G401 (cell line): ENCODE measurements at places on chromosomes 2 and 18. TPM values are rescaled to one million over a fixed set of nuclear protein-coding genes. Genes with fewer than 3 reads are reported as not detected.

The TRABD2A gene
- total RNA-seq = 5.5 and 9.9 TPM in 2 replicates

The PID1 gene
- not detected in 2 replicates for total RNA-seq

The DTNA gene
- total RNA-seq = 0.14 and 1.0 TPM in 2 replicates

- peak; percentile 78 for DNase-seq
Measured at GRCh38 chr18:25111377-25112288, 240.3 kb downstream of the ZNF521 start.

GRCh38 chr18:46754188-46754587 lies 2.7 kb downstream of the ST8SIA5 start:
- no peak for DNase-seq

DNA sequence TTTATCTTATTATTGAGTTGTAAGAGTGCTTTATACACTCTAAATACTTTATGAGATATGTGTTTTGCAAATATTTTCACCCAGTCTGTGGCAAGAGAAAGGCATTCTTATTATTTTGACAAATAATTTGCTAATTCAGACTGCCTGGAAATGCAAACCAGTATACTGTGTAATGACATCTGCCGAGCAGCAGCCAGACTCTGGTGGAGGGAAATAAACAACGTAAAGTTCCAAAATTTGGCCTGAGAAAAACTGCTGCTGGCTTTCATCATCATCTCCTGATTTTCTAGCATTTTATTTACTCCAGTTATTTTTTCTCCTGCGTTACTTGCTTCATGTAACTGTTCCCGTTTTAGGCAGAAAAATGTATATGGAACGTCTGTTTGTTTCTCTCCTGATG lies 161.6 kb downstream of the RNF152 start:
- DNase-seq = no peak

DNA sequence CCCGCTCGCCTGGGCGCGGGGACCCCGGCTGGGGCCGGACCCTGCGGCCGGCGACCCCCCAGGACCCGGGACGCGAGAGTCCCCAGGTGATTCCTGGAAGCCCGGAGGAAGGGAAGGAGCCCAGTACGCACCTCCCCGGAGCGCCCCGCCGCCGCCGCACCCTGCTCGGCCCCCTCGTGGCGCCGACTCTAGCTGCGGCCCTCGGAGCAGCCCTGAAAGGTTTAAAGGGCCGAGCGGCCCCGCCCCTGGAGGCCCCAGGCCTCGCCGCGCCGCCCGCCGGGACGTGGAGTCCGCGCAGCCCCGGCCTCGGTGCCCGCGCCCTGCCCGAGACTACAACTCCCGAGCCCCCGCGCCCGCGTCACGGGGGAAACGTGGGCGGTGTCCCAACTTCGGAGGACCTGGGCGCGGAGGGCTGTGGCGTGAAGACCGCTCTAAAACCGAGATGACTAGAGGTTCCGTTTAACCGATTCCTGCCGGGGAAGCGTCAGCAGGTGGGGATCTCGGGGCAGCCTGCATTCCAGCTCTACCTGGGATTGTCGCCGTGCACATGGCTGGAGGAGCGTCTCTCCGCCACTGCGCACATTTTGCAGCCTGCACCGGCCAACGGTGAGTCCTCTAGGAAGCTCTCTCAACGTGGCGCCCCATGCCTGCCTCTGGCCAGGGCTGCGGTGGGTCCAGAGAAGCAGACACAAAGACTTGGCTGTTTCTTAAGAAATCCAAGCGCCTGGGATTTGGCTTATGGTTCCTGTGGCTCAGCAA lies at the start of gene TMEM150A:
TSS of gene TMEM150A (minus strand) at position 223 of the 759 bp plus-strand sequence. CDS start 750 bp downstream, outside the sequence.
- peak; percentile 92 for DNase-seq

- no peak for DNase-seq
Measured at GRCh38 chr2:227177592-227178336, 13.3 kb downstream of the COL4A3 start.
